A549 treated with DMSO at 1 μM for 4 hours (cell line): ENCODE measurements at places on chromosomes 3 and 15. TPM values are rescaled to one million over a fixed set of nuclear protein-coding genes. Genes with fewer than 3 reads are reported as not detected.

The AMIGO3 gene
- total RNA-seq = 0.48 to 0.91 TPM (median 0.61 TPM) in 5 replicates

The OCA2 gene
- 0.07 to 0.39 TPM (median 0.10 TPM) in 5 replicates for total RNA-seq

The GCSAM gene
- total RNA-seq = not detected in 5 replicates

The TSEN2 gene
- 16.9 to 21.1 TPM (median 19.7 TPM) in 5 replicates for total RNA-seq

The ITIH4 gene
- total RNA-seq = 0.38 to 1.6 TPM (median 0.84 TPM) in 5 replicates

The KLHL40 gene
- total RNA-seq = not detected in 5 replicates

The IQCF5 gene
- total RNA-seq = not detected in 5 replicates

The ATP13A5 gene
- total RNA-seq = not detected in 5 replicates

The ADAMTS7 gene
- total RNA-seq = 2.8 to 3.8 TPM (median 3.4 TPM) in 5 replicates

The LRRIQ4 gene
- total RNA-seq = not detected in 5 replicates

The GOLGA8N gene
- 0.94 to 1.7 TPM (median 1.4 TPM) in 5 replicates for total RNA-seq

The MESP1 gene
- total RNA-seq = 2.7 to 8.0 TPM (median 6.3 TPM) in 5 replicates

The GUCA1C gene
- total RNA-seq = not detected in 5 replicates

The CAND2 gene
- total RNA-seq = 0.26 to 0.51 TPM (median 0.32 TPM) in 5 replicates

The SUSD5 gene
- 3.0 to 4.8 TPM (median 3.8 TPM) in 5 replicates for total RNA-seq

The CD200R1 gene
- total RNA-seq = 0.06 to 0.10 TPM (median 0.06 TPM) in 3 of 5 replicates, not detected in the others

The SMCO1 gene
- total RNA-seq = not detected in 5 replicates

The THRB gene
- total RNA-seq = 1.5 to 2.7 TPM (median 1.8 TPM) in 5 replicates

The FOXL2 gene
- 3.4 to 4.9 TPM (median 4.6 TPM) in 5 replicates for total RNA-seq

The LRRC2 gene
- total RNA-seq = 0.04 TPM in 1 of 5 replicates, not detected in the others

The SEMA5B gene
- total RNA-seq = 0.16 to 1.1 TPM (median 0.26 TPM) in 5 replicates

The SLC22A13 gene
- 0.05 to 0.09 TPM in 2 of 5 replicates, not detected in the others for total RNA-seq

The ACTC1 gene
- total RNA-seq = 0.10 to 0.52 TPM (median 0.25 TPM) in 5 replicates

The ROPN1 gene
- total RNA-seq = not detected in 5 replicates

The PLCL2 gene
- total RNA-seq = 6.4 to 8.8 TPM (median 7.1 TPM) in 5 replicates

The SNTN gene
- total RNA-seq = not detected in 5 replicates

The TMEM108 gene
- total RNA-seq = not detected in 5 replicates

The GP5 gene
- total RNA-seq = 0.03 to 0.07 TPM in 2 of 5 replicates, not detected in the others

The CCR9 gene
- total RNA-seq = not detected in 5 replicates

The STRIT1 gene
- total RNA-seq = not detected in 5 replicates

The TP63 gene
- total RNA-seq = 0.42 to 0.85 TPM (median 0.75 TPM) in 5 replicates

The SCAANT1 gene
- 0.79 TPM in 1 of 5 replicates, not detected in the others for total RNA-seq

The TERC gene
- total RNA-seq = 0.93 TPM in 1 of 5 replicates, not detected in the others

The LIPH gene
- 7.2 to 9.3 TPM (median 8.4 TPM) in 5 replicates for total RNA-seq

The GOLGA6L7 gene
- not detected in 5 replicates for total RNA-seq

The RNU5B-1 gene
- total RNA-seq = not detected in 5 replicates

The ANKUB1 gene
- not detected in 5 replicates for total RNA-seq
